ENCODE measurements at places on chromosomes 1 and 21. TPM values are rescaled to one million over a fixed set of nuclear protein-coding genes. Genes with fewer than 3 reads are reported as not detected.

Gene CCDC18
- total RNA-seq: 6.9 TPM

Gene LAPTM5
- 653 TPM for total RNA-seq

Gene GSTM4
- 9.5 TPM for total RNA-seq

Gene DISC1
- 9.6 TPM for total RNA-seq

Gene JUN
- 595 TPM for total RNA-seq

Gene SLAMF6
- total RNA-seq: 4.6 TPM

Gene DYNLT5
- not detected for total RNA-seq

Gene CD1B
- total RNA-seq: not detected

Gene SLC35D1
- 18.4 TPM for total RNA-seq

Gene AK5
- total RNA-seq: 14.2 TPM
